ENCODE measurements at places on chromosomes 16 and 17.

DNA sequence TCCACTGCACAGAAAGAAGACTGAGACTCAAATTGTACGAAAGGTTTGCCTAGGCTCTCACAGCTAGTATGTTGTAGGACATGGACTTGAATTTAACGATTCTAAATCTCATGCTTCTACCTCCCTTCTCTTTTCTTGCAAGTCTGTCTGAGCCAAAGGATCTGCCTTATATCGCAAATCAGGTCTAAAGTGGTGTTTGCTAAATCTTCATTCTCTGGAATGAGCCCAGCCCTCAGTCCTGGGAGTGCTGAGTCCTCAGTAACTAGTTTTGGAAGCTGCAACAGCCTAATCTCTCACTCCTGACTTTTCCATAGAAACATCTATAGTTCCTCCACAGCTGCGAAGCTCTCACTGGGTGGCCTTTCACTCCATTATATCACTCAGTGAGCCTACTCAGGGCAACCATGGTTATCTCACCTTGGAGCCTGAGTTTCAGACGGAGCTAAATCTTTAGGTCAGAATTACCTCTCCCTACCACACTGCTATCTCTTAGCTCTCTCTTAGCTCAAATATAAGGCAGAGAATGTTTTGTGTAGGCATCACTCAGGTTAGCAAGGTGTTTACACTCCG, 575.5 kb upstream of the C16orf82 start:
- DNase-seq = no peak

GRCh38 chr16:69823831-69824563, 61.9 kb downstream of the WWP2 start:
- no peak for DNase-seq

- DNase-seq = no peak
These were observed 149.1 kb downstream of the VPS53 start for GRCh38 chr17:565521-565920.

GRCh38 chr16:23594186-23594585, 1.9 kb downstream of the NDUFAB1 start:
- DNase-seq = no peak

DNA sequence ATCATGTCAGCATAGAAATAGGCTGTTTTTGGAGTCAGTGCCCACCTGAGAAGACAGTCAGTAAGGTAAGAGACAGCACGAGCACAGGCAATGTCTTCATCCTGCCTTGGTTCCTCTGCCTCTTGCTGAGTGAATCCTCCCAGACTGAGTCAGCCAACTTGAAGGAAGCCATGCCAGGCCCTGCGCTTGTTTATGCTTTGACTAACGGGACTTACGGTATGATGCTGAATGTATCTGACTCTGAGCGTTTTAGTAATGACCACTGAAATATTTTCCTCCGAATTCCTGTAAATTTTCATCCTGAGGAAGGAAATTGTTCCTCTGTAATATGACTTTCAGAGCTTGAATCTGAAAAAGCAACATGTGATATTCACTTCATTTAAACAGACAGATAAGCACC, 18.0 kb downstream of the C17orf67 start:
- no peak for DNase-seq

DNA sequence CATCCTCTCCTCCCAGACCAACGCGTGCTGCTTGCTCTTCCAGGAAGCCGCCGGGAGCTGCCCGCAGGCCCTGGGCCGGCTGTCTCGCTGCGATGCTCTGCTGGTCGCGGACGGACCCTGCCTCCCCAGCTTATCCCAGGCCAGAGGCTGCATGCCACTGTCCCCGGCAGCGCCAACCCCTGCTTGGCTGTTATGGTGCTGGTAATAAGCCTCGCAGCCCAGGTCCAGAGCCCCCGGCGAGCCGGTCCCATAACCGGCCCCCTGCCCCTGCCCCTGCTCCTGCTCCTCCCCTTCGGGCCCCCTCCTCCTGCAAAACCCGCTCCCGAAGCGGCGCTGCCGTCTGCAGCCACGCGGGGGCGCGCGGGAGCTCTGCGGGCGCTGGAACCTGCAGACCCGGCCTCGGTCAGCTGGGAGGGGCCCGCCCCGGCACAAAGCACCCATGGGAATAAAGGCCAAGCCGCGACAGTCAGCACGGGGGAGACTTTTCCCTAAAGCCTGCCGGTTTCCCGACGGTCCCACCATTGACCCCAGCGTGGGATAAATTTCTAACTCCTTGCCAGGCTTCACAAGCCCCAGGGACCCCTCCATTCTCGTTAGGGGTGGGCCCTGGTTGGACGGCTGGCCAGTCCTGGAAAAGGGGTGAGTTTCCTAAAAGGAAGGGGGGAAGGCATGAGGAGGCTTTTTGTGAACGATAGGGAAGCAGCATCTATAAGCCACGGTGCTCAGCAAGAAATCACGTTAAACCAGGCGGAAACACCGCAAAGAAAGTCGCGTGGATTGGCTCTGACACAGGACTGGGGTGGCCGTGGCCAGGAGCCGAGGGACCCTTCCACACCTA, 11.2 kb downstream of the ENPP7 start:
- peak; percentile 67 for DNase-seq

DNA sequence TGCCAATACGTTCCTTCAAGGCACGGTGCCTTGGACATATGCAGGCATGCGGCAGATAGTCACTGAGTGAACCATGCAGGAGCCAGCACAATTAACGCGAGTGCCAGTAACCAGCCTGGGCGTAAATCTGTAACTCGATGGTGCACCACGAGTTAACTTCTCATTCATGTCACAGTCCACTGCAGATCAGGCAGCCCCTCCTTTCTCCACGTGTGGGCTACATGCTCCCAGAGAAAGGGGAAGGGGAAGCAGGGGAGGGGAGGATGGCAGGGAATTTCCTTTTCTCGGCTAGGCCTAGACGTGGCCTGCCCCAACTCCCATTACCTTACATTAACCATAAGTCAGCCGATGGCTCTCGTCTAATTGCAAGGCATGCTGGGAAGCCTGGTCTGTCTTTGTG, 287.9 kb downstream of the CPPED1 start:
- DNase-seq = no peak

- no peak for DNase-seq
These were observed 1.9 kb upstream of the DPEP3 start for GRCh38 chr16:67982011-67982696.

GRCh38 chr17:27244491-27245223, 49.3 kb upstream of the WSB1 start:
- DNase-seq = no peak

DNA sequence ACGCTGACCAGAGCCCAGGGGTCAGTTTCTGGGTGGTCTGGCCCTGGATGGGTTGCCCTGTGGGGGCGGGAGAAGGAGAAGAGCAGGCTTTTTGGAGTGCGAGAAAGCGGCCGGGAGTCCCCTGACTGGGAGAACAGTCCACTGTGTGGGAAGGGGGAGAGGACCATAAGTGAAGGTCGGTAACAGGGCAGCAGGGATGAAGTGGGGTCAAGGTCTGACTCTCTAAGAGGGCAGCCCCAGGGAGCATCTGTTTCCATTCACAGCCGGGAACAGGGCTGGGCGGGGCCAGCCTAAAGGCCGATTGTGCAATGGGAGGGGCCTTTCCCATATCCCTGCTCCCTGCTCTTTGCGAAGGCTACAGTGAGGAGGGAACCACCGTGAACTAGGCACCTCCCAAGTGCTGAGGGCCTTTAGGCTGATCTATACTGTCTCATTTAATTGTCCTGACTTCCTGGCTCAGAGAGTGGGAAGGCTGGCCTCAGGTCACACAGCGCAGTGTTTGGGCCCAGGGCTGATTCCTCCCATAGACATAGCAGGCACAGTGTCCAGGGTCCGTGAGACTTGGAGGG, 10.4 kb upstream of the WFDC1 start:
- no peak for DNase-seq

DNA sequence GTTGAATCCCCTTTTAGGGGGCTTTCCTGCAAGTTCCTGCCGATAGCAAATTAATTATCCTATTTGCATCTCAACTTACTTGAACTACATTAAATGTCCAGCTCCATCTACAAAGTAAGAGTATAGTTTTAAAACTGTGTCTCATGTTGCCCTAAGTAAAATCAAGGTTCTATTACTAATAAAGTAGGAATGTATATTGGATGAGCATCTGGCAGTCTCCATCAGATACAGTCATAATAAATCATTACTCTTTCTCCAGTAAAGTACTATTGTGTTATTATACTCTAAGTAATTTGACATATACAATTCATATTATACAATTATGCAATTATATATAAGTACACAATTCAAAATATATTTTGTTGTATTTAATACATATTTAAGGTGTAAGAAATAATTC, 249.3 kb downstream of the CEP112 start:
- DNase-seq = no peak

DNA sequence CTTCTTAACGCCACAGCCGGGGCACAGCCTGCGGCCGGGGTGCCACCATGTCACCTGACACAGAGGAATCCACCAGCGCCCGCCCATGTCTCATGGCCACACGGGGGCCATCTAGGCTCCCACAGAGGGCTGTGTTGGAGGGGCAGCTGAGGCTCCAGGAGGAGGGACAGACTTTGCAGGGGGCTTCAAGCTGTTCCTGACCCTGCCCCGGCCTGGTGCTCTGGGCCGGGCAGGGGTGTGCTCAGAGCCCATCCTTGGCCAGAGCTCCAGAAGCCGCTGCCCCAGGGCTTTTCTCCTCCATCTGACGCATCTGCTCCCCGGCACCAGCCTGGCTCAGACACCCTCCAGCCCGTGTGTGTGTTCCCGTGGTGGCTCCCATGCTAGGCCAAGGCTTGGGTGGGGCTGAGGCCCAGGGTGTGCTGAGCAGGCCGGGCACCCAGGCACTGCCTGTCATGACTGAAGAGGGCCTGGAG, 7.8 kb upstream of the SLC38A10 start:
- no peak for DNase-seq

DNA sequence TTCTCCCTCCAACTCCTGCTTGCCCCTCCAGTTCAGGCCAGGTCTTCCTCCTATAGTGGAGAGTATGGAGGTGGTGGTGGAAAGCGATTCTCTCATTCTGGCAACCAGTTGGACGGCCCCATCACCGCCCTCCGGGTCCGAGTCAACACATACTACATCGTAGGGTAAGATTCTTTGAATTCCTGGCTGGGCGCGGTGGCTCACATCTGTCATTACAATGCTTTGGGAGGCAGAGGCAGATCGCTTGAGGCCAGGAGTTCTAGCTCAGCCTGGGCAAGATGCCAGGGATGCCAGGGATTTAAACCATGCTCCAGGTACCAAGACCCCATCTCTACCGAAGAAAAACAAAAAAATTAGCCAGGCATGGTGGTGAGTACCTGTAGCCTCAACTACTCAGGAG, 1.4 kb downstream of the ZG16 start:
- DNase-seq = no peak

GRCh38 chr17:59409336-59410048, 78.0 kb downstream of the YPEL2 start:
- no peak for DNase-seq

DNA sequence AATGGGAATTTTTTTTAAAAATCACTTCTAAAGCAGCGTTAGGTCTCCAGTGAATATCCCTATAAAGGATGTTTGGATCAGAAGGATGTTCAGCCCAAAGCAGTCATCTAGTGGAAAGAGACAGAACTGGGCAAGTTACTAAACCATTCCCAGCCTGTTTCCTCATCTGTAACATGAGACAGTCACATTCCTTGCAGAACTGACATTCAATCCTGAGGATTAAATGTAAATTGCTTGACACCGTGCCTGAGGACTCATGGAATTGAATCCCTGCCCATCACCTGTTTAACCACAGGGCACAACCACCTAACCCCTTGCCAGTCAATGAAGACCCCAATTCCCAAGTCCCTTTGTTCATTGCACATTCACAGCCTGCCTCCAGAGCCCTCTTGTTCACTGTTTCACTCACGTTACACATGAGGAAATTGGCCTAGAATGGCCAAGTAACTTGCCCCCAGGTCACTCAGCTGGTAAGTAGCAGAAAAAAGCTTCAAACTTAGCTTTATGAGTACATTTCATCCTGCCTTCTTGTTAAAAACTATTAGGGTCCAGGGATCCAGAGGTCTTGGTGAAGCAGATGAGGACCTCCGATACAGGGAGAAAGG, 1.4 kb downstream of the CMTM2 start:
- no peak for DNase-seq

DNA sequence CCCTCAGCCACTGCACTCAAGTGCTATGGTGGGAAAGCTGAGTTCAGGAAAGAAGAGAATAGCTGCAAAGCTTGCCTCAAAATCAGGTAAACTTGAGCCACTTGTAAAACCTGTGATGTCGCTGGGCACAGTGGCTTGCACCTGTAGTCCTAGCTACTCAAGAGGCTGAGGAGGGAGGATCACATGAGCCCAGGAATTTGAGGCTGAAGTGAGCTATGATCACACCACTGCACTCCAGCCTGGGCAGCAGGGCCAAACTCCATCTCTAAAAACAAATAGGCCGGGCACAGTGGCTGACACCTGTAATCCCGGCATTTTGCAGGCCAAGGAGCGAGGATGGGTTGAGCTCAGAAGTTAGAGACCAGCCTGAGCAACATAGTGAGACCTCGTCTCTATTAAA, 26.4 kb upstream of the SMURF2 start:
- no peak for DNase-seq

DNA sequence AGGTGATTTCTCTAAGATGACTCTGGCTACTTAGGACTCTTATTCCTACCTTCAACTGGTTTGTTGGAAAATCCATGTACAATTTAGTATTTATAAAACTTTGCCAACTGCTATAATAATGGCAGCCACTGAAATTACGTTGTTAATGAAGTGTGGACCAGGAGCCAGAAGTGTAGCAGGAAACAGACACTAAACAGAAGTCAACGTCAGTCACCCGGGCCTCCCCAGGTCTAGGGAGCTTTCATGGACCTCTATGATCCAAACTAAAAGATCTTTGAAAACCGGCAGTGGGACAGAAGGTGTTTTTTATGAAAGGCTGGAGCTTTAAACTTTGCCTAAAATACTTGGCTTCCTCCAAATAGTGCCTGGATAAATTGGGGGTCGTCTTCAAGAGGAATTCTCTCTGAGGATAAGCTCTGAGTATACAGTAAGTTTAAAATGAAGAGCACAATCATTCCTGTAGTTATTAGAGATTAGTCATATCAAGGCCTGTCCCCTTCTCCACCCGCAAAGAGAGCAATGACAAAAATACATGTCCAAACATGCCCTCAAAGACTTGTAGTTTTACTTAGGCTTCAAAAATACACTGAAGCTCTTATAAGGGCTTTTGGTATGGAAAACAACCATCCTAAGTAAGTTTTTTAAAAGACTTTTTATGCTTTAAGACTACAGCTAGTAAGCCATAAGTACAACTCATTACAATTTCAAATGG, 34.6 kb downstream of the DCUN1D3 start:
- no peak for DNase-seq

- no peak for DNase-seq
These were observed 11.4 kb downstream of the SLFN5 start for GRCh38 chr17:35254107-35254773.
